Activated T-helper 1 cell treated with anti-CD3 and anti-CD28 coated beads, Interleukin-2, amount 50 U/mL, for 16 hours (primary cell): ENCODE measurements at places on chromosomes 5 and 9.

DNA sequence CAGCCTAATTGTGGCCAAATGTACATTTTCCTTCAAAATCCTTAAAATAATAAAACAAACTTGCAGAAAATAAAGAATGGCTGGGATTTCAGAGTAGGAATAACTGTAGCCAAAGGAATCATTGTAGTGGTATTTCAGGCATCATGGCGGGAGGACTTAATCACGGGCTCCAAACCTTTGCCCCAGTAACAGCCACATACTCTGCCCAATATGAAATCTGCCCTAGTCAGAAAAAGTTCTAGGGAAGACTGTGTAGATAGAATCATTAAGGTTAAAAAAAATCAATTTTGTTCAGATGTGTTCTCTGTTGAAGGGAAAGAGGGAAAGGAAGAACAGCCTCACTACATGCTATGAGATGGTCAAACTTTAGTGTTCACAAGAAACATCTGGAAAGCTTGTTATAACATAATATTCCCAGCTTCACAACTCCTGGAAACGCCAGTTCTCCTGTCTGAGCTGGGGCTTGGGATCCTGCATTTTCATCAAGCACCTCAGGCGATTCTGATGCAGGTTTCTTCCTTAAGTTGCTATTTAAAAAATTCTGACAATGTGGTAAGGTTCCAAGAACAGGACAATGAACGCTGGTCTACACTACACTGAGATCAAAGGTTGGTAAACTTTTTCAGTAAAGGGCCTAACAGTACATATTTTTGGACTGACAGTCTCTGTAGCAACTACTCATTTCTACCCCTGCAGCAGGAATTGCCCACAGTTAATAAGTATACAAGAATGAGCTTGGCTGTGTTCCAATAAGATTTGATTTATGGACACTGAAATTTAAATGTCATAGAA lies 87.9 kb downstream of the CEMIP2 start:
- no peak for DNase-seq

GRCh38 chr5:15719784-15720183 lies 219.8 kb downstream of the FBXL7 start:
- DNase-seq = no peak

GRCh38 chr5:142306077-142306502 lies 18.7 kb downstream of the SPRY4 start:
- no peak for DNase-seq

DNA sequence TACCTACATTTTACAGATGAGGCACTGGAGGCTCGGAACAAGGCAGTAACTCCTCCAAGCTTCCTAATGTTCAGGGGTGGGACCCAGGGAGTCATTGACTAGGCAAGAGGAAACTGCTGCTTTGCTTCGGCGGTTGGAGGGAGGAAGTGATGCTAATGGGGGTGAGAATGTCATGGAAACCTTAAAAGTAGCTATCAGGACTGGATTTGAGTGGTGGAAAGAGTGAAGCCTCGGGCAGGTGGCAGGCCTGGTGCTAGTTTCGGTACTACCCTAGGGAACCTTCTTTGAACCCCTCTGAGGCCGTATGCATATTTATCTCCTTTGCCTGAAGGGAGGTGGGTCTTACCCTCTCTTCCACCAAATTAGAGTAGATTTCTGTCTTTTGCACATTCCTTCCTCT lies 1.6 kb downstream of the BSPRY start:
- no peak for DNase-seq
